ENCODE measurements at places on chromosomes 5 and 9.

- DNase-seq, result no peak
Observed at GRCh38 chr9:136799079-136799853, 3.1 kb downstream of the CCDC183 start.

GRCh38 chr5:110031402-110032140 lies 341.8 kb downstream of the MAN2A1 start:
- no peak for DNase-seq

- DNase-seq, result no peak
Observed at GRCh38 chr9:126490214-126490631, 123.5 kb upstream of the LMX1B start.

GRCh38 chr5:37606632-37607248 lies 227.6 kb downstream of the WDR70 start:
- DNase-seq, result no peak

DNA sequence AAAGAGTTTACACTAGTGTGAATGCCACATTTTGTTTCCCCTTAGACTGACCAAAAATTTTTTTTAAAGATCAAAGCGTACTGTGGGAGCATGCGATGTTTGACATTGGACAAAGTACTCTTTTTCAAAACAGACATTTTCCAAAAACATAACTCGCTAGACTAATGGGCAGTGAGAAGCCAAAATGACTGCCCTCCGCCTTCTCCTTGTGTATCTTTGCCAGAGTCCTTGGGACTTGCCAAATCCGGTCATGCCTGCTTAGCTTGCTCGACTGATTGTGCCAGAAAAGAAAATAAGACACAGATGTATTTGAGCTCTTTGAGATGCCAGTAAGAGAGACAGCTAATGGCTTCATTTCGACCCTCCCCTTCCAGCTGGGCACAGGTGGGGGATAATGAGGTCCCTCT lies 157.5 kb downstream of the MAPKAP1 start:
- no peak for DNase-seq

GRCh38 chr5:39021413-39021812 lies 52.8 kb downstream of the RICTOR start:
- no peak for DNase-seq

- DNase-seq, result no peak
Observed at GRCh38 chr9:133684936-133685361, 48.8 kb downstream of the DBH start.

GRCh38 chr9:137694236-137694959 lies 75.6 kb downstream of the EHMT1 start:
- no peak for DNase-seq

DNA sequence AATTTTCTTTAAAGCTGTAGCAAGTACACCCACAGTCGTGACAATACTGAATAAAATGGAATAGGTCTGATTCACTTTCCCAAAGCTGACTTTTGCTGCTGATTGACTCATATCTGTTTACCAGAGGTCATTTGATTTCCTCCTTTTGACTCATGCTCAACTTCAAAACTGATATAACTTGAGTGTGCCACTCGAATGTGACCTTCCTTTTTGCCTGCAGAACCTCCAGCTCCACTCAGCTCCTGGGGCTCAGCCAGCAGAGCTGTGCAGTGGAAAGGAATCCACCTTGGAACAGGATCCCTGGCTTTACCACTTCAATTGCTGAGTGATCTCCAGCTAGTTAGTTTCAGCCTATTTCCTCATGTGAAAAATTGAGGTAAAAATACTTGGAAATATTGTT lies 84.1 kb downstream of the FEM1C start:
- no peak for DNase-seq

DNA sequence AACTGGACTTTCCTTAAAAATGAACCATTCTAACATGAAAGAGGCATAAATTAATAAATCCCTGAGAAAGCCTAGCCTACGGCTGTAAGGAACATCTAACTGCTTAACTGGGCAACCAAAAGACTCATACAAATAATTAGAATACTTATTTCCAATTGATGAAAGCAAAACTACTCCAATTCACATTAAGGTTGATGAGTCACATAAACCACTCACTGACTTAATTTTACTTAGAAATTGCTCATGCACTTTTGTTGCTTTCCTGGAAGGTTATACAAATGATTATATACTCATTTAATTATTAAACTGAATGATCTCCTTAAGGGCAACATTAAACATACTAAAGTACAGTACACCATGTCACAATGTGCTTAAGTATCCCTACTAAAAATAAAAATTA lies 101.9 kb downstream of the NFIB start:
- DNase-seq, result no peak

DNA sequence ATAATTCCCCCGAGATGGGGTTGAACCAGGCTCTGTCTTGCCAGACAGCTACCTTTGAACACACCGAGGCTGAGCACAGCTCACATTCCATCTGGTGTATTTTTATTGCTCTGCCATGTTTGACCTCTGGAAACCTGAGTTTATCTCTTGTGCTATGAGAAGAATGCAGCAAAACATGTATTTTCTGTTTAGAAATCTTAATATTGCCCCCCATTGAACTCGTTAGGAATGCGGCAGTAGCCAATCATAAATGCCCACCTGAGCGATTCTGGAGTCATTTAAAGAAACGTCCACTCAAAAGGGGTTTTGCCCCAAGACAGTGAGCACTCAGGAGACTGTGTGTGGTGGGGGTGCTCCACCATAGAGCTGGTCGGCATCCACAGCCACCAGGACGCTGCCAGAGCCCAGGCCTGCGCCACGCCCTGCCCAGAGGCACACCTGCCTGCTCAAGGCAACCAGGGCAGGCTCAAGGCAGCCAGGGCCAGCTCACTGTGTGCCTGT lies 26.9 kb downstream of the FGD3 start:
- no peak for DNase-seq

DNA sequence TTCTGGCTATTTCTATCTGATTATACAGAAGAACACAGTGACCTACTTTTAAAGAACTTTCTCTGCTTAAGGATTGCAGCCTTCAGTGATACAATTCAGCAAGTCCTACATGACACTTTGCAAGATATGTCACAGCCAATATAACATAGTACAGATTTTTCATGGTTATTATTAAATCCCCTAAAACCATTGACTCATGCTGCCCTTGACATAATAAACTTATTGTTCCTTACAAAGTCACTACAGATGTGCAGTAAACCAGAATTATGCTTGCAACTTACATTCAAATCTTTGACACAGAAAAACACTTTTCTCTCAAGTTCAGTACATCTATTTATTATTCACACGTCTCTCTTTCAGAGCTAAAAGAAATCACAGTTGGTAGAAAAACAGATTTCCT lies 1136.3 kb upstream of the ACO1 start:
- no peak for DNase-seq

GRCh38 chr5:97111004-97111403 lies 31.4 kb downstream of the LIX1 start:
- no peak for DNase-seq

- DNase-seq, result no peak
Observed at GRCh38 chr9:132842124-132843044, 35.7 kb downstream of the AK8 start.

DNA sequence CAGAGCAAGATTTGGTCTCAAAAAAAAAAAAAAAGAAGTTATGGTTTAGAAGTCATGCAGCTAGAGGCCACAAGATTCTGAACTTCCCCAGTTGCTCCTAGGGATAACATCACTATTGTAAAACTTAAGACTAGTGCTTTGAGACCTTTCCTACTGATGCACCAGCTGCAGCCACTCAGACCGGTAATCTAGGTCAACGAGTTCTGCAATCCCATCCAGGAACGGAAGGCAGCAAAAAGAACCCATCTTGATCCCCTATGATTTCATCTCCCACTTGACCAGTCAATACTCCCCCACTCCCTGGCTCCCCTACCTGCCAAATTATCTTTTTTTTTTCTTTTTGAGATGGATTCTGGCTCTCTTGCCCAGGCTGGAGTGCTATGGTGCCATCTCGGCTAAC lies 46.9 kb upstream of the TTC39B start:
- no peak for DNase-seq

GRCh38 chr9:36322462-36322861 lies 64.2 kb upstream of the GNE start:
- no peak for DNase-seq

GRCh38 chr5:94508461-94509148 lies 109.8 kb downstream of the KIAA0825 start:
- DNase-seq, result no peak

GRCh38 chr5:40312205-40312604 lies 367.5 kb upstream of the PTGER4 start:
- no peak for DNase-seq

DNA sequence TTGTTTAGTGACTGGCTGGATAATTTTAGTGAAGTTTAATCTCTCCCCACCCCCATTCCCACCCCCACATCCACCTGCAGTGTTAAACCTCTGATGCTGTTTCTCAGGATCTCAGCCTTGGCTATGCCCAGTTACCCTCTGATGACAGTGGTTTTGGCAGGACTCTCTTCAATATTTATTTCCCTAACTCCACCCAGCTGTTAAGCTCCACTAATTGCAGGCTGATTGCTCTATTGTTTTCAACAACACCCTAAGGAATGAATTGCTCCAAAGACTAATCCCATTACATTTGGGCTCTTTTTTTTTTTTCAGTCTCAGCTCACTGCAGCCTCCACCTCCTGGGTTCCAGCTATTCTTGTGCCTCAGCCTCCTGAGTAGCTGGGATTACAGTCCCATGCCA lies 46.3 kb downstream of the PHAX start:
- DNase-seq, result no peak

- no peak for DNase-seq
Observed at GRCh38 chr9:76703270-76703669, 61.0 kb upstream of the PCA3 start.

GRCh38 chr5:65062469-65063083 lies 293.8 kb downstream of the CWC27 start:
- DNase-seq, result no peak

DNA sequence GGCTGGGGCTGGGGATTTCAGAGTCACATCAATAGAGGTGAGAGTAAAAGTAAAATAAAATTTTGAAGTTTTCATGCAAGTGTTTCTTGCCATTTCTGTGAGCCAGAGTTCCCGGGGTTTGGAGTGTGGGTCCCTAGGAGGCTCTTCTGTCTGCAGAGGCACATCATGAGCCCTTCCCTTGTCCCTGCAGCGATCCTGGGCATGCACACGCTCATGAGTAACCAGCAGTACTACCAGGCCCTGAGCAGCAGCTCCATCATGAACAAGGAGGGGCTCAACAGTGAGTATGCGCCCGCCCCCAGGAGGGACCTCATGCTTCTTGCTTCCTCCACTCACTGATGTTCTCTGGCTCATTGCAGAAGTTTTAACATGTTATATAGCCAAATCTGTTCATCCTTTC lies 61.1 kb downstream of the TMOD1 start:
- DNase-seq, result no peak

GRCh38 chr5:94969174-94969573 lies 315.7 kb downstream of the MCTP1 start:
- DNase-seq, result no peak

DNA sequence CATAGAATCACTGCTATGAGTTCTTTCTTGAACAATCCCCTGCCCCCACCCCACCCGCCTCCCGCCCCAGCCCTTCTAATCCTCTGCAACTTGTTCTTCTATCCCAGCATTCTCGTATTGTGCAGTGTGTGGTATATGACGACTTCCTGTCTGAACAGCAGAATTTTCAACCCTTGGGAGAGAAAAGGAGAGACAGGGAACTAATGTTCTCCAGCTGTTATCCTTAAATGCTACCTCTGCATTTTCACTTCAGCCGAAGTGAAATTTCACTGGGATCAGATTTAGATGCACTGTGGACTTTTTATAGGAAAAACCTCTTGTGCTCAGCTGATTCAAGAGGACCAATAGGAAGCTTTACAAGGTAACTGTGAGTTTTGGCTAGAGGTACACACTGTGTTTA lies 2.2 kb downstream of the FBXL7 start:
- no peak for DNase-seq

GRCh38 chr9:108386859-108387384 lies 468.9 kb downstream of the ACTL7B start:
- DNase-seq, result no peak

- DNase-seq, result no peak
Observed at GRCh38 chr5:68347536-68347935, 132.0 kb downstream of the PIK3R1 start.

DNA sequence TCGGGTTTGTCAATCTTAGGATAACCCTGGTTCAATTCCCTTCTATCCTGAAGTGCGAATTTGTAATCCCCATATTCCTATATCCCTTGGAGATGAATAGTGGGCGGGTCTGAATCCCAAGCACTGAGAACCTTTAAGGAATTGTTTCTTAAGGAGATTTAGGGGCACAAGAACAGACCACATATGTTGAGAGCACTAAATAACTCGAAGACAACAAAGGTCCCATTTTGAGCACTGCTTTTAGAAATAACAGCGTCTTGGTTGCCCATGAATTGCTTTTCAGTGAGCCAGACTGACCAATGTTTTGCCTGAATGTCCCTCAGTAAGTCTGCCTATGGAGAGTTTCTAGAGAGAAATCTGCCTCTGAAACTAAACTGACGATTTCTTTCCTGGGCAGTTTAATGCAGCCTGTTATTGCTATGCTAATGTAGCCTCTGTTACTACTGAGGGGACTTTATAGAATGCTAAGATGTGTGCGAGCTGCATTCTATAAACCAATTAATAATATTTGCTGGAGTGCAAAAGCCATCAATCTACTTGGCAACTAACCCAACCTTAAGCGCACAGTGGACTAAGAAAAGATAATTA lies 445.0 kb upstream of the DMAC1 start:
- no peak for DNase-seq

- DNase-seq, result no peak
Observed at GRCh38 chr9:134707031-134707680, 65.6 kb downstream of the COL5A1 start.

GRCh38 chr5:168193493-168194250 lies 97.8 kb upstream of the WWC1 start:
- DNase-seq, result no peak

DNA sequence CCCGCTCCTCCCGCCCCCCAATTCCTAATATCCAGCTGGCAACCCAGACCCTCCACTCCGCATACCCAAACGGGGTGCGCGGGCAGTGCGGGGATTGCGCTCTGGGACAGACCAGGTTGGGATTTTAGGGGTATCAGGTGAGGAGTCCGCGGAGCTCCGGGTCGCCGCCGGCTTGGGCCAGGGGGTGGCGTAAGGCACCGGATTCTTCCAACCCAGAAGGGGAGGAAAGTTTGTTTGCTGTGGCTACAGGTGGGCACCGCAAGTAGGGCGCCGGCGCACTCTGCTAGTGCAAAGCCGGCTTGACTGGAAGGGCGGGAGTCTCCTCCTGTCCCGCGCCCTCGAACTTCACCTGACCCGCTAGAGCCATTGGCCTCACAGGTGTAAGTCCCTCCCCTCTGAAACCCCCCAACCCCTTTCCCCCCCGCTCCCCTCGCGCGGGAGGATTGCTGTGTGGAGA lies 709 bp downstream of the IQGAP2 start:
- DNase-seq, result peak; percentile 51

GRCh38 chr9:27453860-27454553 lies 70.1 kb upstream of the IFNK start:
- no peak for DNase-seq

DNA sequence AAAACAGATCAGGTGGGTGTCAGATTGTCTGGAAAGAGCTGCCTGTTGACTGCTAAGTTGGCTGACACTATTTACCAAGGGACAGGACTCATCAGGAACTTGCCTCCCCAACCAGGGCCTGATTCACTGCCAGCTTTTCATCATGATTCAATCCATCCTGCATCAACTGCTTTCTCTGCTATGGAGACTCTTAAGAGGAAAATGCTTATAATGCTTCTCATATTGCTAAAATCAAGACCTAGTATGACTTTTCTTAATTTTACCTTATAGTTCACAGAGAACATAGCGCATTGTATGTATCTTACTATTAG lies 21.3 kb downstream of the HTR4 start:
- DNase-seq, result no peak

All from activated CD8-positive, alpha-beta memory T cell treated with anti-CD3 and anti-CD28 coated beads for 48 hours (primary cell).